ENCODE measurements at places on chromosomes 6 and 20.

DNA sequence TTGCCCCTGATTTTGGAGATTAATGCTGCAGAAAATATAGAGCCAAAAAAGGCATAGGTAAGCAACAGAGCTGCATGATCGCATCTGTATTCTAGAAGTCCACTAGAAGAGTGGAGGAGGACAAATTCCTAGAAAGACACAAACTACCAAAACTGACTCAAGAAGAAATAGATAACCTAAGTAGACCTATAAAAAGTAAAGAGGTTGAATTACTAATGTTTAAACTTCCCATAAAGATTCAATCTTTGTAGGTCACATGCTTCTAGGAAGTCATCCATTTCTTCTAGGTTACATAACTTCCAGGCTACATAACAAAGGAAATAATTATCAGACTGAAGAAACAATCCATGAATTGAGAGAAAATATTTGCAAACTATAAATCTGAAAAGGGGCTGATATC lies 84.4 kb downstream of the JPH2 start:
- DNase-seq: no peak

DNA sequence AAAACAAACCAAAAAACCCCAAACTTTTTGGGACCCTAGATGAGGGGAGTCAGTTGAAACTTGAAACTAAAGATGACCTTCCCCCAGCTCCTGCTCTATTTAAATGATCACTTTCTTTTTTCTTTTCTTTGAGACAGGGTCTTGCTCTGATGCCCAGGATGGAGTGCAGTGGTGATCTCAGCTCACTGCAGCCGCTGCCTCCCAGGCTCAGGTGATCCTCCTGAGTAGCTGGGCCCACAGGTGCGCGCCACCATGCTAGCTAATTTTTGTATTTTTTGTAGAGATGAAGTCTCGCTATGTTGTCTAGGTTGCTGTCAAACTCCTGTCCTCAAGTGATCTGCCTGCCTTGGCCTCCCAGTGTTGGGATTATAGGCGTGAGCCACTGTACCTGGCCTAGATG lies 7.3 kb upstream of the DSP start:
- DNase-seq: no peak

- DNase-seq: no peak
Observed at GRCh38 chr6:96075826-96076225, 60.1 kb downstream of the FUT9 start.

GRCh38 chr6:33935439-33936080 lies 131.8 kb upstream of the MLN start:
- DNase-seq: no peak

DNA sequence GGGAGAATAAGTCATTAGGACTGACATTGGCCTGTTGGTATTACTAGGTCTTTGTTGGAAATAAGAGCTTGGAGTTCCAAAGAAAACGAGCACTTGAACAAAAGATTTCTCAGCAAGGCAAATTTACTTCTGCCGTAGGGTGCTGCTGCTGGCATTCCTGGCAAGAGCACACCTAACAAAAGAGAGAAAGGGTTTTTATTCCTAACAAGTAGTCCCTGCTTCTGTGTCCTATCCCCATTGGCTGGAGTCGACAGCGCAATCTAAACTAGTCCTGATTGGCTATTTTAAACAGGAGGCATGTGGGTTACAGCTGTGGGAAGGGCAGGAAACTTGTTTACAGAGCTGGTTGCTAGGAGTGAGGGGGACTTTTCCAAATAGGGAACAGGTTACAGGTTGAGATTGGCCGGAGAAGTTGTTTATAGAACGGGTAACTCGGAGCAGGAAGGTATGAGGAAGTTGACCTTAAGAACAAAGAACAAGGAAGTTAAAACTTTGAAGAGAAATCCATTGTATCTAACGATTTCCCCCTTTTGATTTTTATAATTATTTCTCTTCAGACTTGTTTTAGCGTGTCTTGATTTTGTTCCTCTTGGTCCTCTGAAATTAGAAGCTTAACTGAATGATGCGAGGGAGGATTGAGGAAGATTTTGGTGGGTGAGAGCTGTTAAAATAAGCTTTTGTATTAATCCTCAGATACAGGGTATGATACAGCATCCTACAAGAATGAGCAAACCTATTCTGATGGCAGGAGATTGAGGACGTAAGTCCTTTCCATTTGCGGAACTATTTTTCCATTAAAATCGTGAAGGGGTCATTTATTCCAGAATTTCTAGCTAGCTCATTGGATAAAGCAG lies 3.4 kb upstream of the ZNFX1 start:
- no peak for DNase-seq

DNA sequence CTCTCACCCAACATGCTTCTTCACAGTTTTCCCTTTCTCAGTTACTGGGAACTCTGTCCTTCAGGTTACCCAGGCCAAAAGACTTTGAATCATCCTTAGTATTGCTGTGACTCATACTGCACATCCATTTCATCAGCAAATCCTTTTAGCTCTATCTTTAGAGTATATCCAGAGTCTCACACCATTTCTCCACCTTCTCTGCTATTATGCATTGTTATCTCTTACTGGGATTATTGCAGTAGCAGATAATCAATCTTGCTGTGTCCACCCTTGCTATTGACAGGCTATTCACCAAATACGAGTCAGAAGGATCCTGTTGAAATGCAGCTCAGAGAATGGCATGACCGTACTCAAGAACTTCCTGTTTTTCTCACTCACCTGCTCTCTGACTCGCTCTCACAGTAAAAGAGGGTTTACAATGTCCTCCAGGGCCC lies 57.3 kb downstream of the BCKDHB start:
- peak; percentile 45 for DNase-seq

DNA sequence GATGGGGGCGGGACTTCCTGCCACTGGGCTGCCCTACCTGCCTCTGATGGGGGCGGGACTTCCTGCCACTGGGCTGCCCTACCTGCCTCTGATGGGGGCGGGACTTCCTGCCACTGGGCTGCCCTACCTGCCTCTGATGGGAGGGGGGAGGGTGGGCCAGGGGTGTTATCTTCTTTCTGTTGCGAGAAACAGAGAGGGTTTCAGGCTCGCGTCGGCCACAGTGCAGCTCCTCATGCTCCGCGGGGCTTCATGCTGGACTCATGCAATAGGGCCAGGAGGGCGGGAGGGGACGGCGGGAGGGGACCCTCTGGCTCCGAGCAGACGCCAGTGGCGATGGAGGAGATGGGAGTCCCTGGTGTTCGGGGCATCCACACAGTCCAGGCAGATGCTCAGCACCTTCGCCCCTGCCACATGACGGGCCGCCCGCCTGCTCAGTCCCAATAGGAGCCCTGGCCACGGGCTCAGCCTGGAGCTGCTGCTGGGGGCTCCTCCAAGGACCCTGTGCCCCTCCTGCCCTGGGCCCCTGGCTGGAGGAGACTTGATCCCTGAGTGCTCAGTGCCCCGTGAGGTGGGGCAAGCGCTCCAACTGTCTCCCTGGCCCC lies 48.8 kb upstream of the CHRNA4 start:
- DNase-seq: no peak

- DNase-seq: no peak
Observed at GRCh38 chr6:5096482-5096881, 11.3 kb downstream of the PPP1R3G start.

- no peak for DNase-seq
Observed at GRCh38 chr6:77373955-77374354, 89.3 kb downstream of the HTR1B start.

- DNase-seq: peak; percentile 81
Observed at GRCh38 chr6:31729515-31729978, 448 bp upstream of the DDAH2 start.

GRCh38 chr6:63941747-63942470 lies 306.3 kb downstream of the PHF3 start:
- DNase-seq: no peak

- DNase-seq: no peak
Observed at GRCh38 chr6:24943774-24944173, 8.0 kb upstream of the RIPOR2 start.

GRCh38 chr6:89355511-89356194 lies 3.1 kb upstream of the UBE2J1 start:
- peak; percentile 52 for DNase-seq

DNA sequence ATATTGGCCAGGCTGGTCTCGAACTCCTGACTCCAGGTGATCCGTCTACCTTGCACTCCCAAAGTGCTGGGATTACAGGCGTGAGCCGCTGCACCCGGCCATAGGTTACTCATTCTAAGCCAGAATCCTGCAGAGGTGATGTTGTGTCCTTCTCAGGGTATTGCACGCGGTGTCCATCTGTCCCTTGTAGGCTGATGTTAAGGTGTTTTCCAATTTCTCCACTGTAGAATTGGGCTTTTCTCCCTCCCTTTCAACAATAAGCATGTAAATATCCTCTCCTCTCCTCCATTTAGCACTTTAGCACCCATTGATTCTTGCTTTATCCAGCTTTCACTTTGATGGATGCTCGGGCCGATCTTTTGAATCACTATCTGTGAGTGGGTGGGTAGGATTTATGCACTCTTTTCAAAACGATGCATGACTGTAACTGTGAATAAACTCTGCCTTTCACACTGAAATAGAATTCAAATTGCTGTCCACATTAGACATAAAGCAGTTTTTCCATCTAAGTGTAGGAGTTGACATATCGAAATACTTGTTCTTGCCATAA lies 52.6 kb downstream of the ZBTB2 start:
- no peak for DNase-seq

- DNase-seq: no peak
Observed at GRCh38 chr6:64630901-64631300, 995.3 kb downstream of the PHF3 start.

DNA sequence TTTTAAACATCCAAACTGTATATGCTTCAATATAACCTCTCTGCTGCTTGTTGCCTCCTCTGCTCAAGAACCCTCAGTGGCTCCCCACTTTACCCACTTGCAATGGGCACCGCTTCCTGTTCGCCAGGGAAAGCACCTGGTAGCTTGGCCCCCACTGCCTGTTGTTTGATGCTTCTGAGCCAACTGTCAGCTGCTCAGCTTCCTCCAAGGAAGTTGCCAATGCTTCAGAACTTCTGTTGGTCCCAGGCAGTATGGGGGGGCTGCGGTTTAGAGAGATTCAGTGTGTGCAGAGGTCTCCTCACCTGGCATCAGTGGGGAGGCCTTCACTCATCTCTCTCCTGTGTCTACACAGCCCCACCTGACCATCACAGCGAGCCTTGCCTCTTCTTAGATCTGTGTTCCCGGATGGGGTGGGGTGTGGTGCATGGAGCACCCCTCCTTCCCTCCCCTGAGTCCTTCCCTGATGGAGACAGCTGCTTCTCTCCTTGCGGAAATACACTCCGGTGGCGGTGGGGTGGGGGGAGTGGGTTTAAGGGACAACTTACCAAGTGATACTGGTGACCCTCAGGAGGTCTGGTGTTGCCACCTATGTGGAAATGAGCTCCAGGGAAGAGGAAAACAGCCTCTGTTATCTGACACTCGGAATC lies 308.1 kb downstream of the CDH26 start:
- DNase-seq: no peak

DNA sequence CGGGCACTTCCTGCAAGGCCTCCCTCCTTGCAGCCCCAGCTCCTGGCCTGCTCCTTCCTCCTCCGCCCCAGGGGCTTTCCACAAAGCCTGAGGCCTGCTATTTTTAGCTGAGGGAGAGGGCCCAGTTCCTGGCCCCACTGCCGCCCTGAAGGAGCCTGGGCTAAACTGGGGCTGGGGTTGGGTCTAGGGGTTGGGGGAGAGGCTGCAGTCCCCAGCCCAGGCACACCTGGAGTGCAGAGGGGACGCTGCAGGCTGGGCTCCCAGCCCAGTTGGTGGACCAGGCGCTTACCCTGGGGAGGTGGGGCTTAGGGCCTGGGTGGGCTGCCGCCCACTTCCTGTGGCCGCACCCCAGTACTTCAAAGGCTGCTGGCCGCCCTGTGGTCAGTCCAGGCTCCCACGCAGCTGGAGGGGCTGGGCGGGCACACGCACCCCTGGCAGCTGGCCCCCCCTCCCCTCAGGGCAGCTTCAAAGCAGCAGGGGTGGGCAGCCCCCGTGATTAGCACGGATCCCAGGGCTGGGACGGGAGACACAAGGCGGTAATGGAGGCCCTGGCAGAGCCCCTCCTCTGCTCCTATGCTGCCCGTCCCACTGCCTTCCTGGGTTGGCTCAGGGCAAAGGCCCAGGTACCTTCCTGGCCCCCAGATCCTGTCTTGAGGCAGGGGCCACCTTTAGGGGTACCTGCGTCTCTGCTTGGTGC lies 7.1 kb upstream of the ABHD16B start:
- peak; percentile 62 for DNase-seq

DNA sequence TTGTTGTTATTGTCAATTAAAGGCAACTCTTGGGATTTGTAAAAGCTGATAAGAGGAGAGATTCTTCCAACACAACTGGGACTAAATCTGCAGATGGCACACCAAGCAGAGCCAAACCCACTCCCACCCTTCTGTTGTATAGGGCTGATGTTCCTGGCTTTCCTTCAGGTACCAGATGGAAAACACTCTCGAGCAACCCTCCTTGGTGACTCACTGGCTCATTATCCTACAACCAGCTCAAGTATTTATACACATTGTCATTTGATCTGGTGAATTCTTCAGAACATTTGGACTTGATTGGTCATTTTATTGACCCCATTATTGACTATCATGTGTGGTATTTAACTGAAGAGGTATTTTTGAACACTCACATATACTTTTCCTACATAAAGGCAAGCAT lies 190.3 kb upstream of the PCSK2 start:
- DNase-seq: no peak

- no peak for DNase-seq
Observed at GRCh38 chr6:120473804-120474203, 860.5 kb downstream of the TBC1D32 start.

DNA sequence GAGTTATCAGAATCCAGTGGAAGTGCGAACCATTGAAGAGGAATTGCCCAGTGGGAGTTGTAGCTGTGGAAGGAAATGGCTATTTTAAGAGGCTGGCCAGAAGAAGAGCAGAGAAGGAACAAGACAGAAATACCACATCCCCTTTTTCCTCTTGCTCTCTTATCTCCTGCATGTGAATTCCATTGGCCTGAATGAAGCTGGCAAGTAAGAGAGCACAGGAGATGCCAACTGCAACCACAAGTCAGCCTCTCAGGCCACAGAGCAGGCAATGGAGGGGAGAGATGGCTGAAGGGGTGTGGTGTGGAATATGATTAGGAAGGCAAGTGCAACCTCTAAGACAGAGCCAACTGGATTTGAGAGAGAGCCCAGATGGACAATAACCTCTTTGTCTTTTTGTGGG lies 362.7 kb upstream of the IMPG1 start:
- DNase-seq: no peak

- peak; percentile 57 for DNase-seq
Observed at GRCh38 chr6:90425161-90425641, 128.6 kb upstream of the BACH2 start.

GRCh38 chr6:128686084-128686483 lies 165.7 kb upstream of the PTPRK start:
- DNase-seq: no peak

- DNase-seq: no peak
Observed at GRCh38 chr6:104603108-104603745, 256.5 kb downstream of the HACE1 start.

DNA sequence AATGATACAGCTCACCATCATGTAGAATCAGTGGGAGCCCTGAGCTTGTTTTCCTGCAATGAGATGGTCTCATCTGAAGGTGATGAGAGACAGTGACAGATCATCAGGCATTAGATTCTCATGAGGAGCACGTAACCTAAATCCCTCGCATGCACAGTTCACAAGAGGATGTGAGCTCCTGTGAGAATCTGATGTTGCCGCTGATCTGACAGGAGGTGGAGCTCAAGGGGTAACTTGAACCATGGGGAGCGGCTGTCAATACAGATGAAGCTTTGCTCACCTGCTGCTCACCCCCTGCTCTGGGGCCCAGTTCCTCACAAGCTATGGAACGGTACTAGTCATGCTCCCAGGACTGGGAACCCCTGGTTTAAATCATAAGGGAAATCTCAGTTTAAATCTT lies 89.2 kb downstream of the THBS2 start:
- no peak for DNase-seq

- DNase-seq: no peak
Observed at GRCh38 chr6:125312950-125313349, 11.2 kb upstream of the HDDC2 start.

Data from GM06990 (cell line).